ENCODE measurements at places on chromosomes 5 and 9.

- no peak for DNase-seq
These were observed 46.5 kb downstream of the RXRA start for GRCh38 chr9:134372581-134373267.

GRCh38 chr9:27861887-27862286, 288.6 kb upstream of the C9orf72 start:
- DNase-seq = no peak

GRCh38 chr5:155508673-155509072, 495.1 kb downstream of the KIF4B start:
- no peak for DNase-seq

- DNase-seq = no peak
These were observed 535.3 kb downstream of the PDE4D start for GRCh38 chr5:59358005-59358861.

DNA sequence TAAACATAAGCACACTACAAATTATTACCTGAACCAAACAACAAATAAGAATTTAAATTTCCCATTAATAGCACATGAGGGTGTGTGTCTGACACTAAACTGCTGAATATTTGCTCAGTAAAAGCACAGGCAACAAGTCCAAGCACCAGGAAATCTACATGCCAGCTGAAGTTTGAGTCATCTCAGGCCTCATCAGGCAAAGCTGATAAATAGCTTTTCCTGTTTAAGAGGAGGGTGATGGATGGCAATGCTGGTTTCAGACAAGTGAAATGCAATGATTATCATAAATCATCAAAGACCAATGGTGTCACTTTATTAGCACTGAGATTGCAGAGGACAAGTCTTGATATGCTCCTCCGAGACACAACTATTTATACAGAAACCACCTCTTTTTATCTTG, 1668.0 kb upstream of the C9orf72 start:
- DNase-seq = no peak

GRCh38 chr5:15887093-15887492, 292.5 kb downstream of the MARCHF11 start:
- no peak for DNase-seq

- no peak for DNase-seq
These were observed 658.1 kb upstream of the CHD1 start for GRCh38 chr5:99586878-99587277.

- DNase-seq = no peak
These were observed 1.2 kb downstream of the ARRDC1 start for GRCh38 chr9:137606734-137607138.

DNA sequence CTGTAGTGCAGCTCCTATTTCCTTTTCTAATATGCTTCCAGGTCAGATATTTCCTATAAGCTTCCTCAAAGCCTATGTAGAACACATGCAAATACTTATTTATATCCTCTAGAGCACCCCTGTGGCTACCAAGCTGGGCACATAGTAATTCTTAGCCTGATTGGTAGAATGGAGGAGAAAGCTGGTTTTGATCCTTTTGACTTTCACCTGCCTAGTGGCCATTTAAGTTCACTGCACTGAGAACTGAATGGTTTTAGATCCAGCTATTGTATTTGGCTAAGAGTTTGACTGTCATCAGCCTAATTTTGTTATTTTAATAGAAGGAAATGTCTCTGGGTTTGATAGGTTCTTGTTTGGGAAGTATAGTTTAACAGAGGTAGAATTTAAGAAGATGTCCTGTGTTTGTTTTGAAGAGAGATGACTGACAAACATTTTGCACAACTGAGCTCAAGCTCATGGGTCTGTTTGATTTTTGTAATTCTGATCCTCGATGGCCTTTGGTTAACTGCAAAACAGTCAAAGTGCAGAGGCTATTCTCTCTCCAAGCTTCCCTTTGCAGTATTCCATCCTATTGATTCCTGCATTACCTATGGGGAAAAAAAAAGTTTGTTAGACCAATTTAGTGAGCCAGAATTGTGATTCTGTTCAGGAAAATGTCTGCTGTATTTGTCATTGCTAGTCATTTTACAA, 85.4 kb downstream of the KCNN2 start:
- DNase-seq = no peak

GRCh38 chr5:65801352-65801783, 79.4 kb downstream of the NLN start:
- DNase-seq = no peak

- no peak for DNase-seq
These were observed 1090.4 kb upstream of the CDH6 start for GRCh38 chr5:30103052-30103451.

GRCh38 chr9:87494970-87495471, 2.6 kb upstream of the DAPK1 start:
- DNase-seq = no peak

DNA sequence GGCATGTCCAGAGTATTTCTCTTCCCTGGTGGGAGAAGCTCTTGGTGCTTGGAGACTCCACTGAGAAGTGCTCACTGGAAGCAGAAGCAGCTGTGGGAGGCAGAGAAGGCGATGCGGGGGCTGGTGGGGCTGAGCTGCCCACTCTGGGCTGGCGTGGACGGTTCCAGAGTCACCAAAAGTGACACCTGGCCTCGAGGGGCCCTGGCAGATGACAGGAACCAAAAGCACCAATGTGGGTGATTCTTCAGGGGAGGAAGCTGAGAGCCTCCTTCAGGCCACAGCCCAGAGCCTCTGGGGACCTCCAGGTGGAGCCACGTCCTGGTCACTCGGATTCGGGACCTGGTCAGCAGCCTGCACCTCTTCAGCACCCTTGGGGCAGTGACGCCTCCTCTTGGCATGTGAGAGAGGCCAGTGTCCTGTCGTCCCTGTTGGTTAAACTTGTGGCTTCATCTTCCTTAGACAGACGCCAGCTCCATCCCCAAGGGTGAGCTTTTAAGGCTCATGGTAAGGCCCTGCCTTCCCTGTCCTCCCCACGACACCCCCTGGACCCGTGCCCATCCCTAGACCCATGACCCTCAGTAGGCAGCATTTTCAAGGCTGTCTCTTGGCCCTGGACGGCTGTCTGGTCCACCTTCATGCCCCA, 78.7 kb upstream of the IRX4 start:
- no peak for DNase-seq

DNA sequence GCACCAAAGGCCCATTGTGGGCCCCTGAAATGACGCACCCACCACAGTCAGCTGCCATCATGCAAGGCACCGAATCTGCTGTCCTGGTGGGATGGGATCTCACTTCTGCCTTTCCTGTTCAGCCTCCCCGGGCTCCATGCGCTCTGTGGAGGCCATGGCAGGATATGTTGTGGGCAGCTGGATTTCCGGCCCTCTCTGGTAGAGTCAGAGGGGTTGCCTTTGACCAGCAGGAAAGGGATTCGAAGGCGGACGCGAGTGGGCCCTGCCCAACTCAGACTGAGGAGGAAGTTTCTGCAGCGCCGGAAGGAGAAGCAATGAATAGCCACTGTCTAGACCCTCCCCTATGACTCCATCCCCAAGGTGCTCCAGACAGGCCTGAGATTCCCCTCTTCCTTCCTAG, 35.5 kb downstream of the GADD45G start:
- no peak for DNase-seq

GRCh38 chr9:133803745-133804144, 65.6 kb upstream of the SARDH start:
- DNase-seq = no peak

- DNase-seq = no peak
These were observed 19.9 kb upstream of the SLC6A3 start for GRCh38 chr5:1465117-1465516.

GRCh38 chr9:3827175-3827574, 301.4 kb upstream of the RFX3 start:
- DNase-seq = peak; percentile 70

GRCh38 chr9:96067004-96067403, 191.5 kb downstream of the ERCC6L2 start:
- no peak for DNase-seq

- DNase-seq = no peak
These were observed 41.8 kb upstream of the KCNMB1 start for GRCh38 chr5:170430866-170431437.

- no peak for DNase-seq
These were observed 455.1 kb downstream of the EFNA5 start for GRCh38 chr5:107215611-107216010.

GRCh38 chr9:131188976-131189375, 63.6 kb downstream of the NUP214 start:
- DNase-seq = no peak

GRCh38 chr5:98772415-98773213, 849 bp upstream of the RGMB start:
- DNase-seq = peak; percentile 75
